ENCODE measurements at places on chromosomes 5 and 9.

DNA sequence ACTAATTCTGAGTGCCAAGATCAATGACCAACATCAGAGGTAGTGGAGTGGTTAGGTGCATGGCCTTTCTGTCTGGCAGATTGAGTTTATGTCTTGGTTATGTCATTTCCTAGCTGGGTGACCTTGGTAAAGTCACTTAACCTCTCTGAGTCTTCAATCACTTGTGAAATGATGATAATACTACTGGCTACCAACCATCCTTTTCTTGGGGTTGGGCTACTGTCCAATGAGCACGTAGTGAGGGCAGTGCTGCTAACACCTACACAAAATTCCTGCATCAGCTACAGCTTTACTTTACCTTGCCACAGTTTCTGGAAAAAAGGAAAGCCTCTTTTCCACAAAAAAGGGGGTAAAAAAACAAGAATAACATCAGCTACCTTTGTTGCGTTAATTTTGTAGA is 12.4 kb downstream of the IL12B start:
- no peak for DNase-seq

GRCh38 chr9:107388890-107389289 is 100.7 kb downstream of the KLF4 start:
- DNase-seq: no peak

GRCh38 chr5:154002093-154002492 is 36.6 kb downstream of the FAM114A2 start:
- DNase-seq: no peak

- no peak for DNase-seq
These were observed 5.6 kb upstream of the APC start for GRCh38 chr5:112732131-112732530.

DNA sequence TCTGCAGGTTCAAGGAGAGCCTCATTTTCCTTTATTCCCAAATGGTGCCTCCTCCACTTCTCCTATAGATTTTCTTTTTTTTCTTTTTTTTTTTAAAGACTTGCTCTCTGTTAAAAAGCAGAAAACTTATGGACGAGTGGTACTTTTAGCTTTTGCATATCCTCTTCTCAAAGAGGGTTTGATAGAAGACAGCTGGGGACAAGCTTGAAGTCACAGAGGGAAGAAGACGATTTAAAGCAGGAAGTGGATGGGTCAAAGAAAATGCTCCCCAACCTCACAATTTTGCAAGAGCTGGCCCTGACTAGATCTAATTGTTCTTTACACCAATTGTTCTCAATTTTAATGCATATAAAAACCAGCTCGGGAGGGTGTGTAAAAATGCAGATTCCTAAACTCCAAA is 48.9 kb downstream of the APBA1 start:
- DNase-seq: no peak

DNA sequence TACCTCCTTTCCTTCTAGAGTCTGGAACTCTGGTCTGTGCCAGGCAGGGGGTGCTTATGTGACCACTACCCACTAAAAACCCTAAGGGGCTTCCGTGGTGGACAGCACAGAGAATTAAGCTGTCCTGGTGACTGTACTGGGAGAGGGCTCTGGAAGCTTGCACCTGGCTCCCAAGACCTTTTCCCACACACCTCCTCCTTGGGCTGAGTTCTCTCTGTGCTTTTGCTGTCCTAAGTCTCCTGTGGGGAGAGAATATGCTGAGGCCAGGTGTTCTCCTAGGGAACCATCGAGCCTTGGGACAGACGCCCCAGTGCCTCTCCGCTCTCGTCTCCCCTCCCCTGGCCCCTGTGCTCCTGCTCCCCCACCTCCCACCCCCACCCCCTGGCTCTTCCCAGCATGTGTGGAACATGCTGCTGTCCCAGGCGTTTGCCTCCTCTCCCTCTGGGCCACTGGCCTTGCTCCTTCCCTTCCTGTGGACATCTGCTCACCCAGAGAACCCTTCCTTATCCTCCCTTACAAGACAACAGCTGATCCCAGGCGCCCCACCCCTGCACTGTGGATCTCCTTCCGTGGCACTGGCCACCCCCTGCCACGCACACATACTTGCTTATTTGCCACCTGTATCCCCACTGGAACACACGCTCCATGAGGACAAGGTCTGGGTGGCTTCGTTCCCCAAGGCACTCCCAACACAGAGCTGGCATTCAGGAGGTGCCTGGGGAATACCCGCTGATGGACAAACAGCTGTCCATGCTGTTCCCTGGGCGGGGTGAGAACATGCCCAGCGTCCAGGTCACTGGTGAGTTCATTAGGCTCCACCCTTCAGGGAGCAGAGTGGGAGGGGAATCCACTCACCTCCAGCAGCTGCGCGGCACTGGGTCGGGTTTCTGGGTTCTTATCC is 83.0 kb downstream of the STK10 start:
- DNase-seq: no peak

DNA sequence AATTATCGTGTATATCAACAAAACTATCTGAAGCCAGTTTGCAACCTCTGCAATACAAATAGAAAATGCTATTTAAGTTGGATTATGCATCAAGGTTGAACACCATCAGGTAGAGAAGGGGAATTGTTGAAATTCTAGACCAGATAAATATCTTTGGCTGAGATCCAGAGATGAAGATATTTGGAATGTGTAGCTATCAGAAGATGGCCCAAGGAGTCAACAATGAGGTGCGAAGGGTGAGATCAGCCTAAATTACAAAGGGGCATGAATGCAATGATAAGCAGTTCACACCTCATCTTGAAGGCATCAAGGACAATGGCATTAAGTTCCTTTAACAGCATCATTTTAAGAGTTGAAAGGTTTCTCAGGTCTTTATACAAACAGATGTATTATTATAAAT is 572.1 kb upstream of the DMAC1 start:
- no peak for DNase-seq

DNA sequence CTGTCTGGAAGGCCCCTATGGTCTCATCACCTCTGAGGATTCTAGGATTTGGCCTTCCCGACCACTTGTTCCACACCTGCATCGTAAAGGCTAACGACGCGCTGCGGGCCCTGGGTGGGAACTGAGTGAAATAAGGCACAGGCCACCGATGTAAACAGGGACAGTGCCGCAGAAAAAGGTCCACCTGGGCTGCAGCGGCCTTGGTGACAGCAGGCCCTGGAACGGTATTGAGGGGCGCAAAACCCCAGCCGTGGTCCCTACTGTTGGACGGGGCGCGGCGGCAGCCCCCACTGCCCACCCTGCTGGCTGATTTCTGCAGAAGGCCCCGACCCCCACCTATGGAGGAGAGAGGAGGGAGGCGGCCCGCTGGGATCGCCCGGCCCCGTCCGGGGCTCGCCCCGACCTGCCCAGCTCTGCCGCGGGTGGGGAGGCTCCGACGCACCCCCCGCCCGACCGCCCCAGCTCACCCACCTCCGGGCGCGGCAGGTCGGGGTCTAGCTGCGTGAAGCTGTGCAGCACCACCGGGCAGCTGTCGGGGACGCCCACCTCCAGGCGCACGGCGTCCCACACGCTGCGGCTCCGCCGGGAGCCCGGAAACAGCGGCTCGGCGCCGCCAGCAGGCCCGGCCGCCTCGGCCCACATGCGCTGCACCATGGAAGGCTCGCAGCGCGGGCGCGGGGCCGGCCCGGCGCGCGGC is 391 bp downstream of the RALGDS start:
- DNase-seq: peak; percentile 72

GRCh38 chr9:132784286-132784830 is 93.7 kb downstream of the AK8 start:
- DNase-seq: no peak

DNA sequence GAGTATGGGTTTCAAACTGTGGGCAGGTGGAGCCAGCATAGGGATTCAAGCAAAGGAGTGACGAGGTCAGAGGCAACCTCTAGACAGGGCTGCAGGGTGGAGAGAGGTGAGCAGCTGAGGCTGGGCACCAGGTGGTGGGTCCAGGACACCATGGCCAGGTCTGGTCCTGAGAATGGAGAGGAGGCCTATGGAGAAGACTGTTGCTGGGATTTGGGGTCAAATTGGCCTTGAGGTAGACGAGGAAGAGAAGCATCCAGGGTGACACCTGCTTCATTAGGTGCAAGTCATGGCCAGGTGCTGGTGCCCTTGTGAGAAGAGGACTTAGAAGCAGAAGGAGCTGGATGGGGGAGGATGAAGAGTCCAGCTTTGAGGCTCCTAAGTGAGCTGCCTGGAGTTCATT is 99.6 kb downstream of the NSG2 start:
- DNase-seq: no peak

DNA sequence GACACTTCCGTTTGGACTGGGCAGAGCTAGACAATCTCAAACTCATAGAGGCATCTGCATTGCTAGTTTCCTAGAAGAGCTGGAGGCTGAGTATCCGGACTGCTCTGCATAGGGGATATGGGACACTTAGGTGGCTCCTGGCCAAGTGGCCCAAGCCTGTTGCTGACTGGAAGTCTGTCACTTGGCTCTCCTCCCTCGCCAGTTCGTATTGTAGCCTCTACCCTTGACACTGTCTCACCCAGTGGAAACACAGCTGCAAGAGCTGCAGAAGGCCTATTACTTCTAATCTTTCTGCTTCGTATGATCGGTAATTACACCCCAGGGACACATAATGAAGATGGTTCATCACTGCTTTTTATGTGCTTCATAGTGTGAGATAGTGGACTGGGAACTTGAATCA is 34.7 kb downstream of the ITGA1 start:
- DNase-seq: no peak

- no peak for DNase-seq
These were observed 366.0 kb downstream of the BRINP1 start for GRCh38 chr9:119003201-119003611.

GRCh38 chr9:89802781-89803355 is 198.1 kb downstream of the GADD45G start:
- DNase-seq: no peak

DNA sequence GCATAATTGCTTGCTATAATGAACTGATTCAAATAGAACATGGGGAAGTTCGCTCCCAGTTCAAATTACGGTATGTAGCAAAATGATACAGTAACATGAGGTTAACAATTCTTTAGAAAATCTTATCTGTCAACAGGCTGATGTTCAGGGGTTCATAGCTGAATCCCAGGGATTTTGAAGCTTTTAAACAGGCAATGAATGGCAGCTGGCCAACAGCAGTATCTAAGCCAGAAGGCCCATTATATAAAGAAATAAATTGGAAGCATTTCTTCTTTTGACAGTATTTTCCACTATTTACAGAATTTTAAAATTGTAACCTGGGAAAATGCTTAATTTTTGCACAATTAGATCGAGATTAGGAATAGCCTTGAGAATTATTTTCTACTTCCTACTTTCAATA is 126.8 kb downstream of the PDE8B start:
- no peak for DNase-seq

GRCh38 chr9:34282096-34282495 is 47.0 kb downstream of the KIF24 start:
- DNase-seq: no peak

DNA sequence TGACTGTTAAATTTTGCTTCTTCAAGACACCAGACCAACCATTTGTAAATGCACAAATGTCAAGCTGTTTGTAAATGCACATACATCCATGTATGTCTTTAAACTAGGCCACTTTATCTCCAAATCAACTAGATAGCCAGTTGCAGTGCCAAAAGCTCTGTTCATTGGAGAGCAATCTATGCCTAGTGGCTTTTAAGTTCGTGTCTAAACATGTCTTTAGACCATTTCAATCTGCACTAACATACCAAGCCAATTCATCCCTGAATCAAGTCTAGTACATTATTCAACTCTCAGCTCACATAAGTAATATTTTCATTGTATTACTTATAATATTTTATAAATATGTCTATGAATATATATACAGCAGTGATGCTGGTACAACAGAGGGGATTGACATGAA is 985.9 kb downstream of the CDH18 start:
- no peak for DNase-seq

DNA sequence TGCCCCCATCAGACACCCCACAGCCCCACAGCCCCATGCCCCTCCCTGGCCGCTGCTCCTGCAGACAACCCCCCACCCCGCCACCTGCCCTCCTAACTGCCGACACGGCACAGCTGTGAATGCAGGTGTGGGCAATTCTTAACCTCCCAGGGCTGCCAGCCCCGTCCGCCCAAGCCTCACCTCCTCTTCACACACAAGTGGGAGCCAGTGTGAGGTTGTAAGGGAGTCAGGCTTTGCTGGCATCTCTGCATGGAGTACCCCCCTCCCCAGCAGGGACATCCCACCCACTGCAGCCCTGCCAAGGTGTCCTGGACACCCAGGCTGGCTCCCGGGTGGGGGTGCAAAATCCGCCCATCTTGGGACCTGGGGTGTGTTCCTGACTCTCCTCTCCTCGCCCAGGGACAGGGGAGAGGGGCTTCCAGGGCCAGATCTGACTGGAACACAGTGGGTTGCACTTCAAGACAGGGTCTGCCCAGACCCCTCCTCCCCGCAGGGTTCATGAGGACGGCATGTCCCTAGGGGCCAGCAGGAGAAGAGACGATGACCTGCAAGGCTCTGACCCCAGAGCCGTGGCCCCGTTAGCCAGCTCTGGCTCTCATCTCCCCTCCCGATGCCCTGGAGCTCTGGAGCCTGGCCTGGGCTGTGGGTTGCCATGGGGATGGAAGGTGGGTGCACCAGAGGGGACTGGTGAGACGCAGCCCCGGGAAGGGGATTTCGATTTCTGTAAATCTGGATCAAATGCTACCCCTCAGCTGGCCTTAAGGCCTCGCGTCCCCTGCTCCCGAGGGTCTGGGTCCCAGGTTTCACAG is 34.4 kb downstream of the SARDH start:
- DNase-seq: no peak

- DNase-seq: no peak
These were observed 344.7 kb upstream of the DAP start for GRCh38 chr5:11105696-11106095.

GRCh38 chr9:70262948-70263347 is 4.2 kb downstream of the SMC5 start:
- no peak for DNase-seq

GRCh38 chr9:33460854-33461253 is 12.9 kb downstream of the NOL6 start:
- DNase-seq: no peak

GRCh38 chr9:13661014-13661413 is 381.5 kb upstream of the MPDZ start:
- DNase-seq: no peak

DNA sequence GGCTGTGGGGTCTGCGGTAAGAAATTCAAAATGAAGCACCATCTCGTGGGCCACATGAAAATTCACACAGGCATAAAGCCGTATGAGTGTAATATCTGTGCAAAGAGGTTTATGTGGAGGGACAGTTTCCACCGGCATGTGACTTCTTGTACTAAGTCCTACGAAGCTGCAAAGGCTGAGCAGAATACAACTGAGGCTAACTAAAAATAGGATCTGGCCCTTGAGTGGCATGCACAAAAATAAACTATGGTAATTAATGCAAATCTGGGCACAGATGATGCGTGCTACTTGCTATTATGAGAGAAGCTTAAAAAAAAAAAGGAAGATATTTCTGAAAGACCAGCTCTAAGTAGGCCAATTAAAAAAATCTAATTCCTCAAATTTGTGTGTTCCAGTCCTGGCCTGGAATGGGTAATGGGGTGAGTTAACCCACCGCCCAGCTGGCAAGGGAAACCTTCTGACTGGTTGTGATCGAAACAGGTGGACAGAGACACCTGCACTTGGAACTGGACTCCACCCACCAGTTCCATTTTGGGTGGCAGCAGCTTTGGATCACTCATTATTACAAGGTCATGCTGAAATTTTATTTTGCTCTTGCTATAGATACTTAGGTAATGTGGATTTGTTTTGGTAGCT is 26.6 kb upstream of the ZBTB34 start:
- DNase-seq: no peak
